Stimulated activated CD4-positive, alpha-beta T cell treated with anti-CD3 and anti-CD28 coated beads, Interleukin-1b, Interleukin-23, amount 100 ng/mL, for 24 hours (primary cell): ENCODE measurements at places on chromosomes 4 and X.

GRCh38 chr4:109631532-109632108 lies 71.6 kb downstream of the MCUB start:
- no peak for DNase-seq

- DNase-seq: no peak
Measured at GRCh38 chr4:10694151-10694827, 9.7 kb upstream of the CLNK start.

DNA sequence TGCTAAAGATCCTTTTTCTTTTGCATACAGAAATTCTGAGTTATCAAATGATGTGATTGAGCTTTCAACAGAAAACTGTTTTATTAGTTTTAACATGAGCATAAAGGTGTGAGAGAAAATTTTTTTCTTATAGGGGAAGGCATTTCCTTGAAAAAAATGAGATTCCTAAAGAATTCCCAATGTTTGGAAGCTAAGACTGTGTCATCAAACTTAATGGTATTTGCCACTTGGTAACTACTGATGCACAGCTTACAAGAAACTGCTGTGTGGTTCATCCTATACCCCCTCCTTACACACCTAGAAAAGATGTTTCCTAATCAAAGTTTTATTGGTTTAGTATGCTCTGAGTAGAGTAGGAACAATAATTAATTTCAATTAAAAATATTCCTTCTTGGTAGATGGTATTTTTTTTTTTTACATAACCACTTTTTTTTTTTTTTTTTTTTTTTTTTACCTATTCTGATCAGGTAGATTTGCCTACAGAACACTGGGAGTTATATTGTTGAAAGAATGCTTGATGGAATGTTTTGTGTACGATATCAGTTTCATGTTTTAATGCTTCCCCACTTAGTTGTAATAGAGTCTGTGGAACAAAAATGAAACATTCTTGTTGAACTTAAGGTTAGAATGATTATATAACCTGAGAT lies 6.0 kb downstream of the PTPN13 start:
- no peak for DNase-seq

- no peak for DNase-seq
Measured at GRCh38 chr4:38582889-38583470, 81.0 kb upstream of the KLF3 start.

- no peak for DNase-seq
Measured at GRCh38 chrX:129717892-129718291, 20.9 kb upstream of the XPNPEP2 start.

DNA sequence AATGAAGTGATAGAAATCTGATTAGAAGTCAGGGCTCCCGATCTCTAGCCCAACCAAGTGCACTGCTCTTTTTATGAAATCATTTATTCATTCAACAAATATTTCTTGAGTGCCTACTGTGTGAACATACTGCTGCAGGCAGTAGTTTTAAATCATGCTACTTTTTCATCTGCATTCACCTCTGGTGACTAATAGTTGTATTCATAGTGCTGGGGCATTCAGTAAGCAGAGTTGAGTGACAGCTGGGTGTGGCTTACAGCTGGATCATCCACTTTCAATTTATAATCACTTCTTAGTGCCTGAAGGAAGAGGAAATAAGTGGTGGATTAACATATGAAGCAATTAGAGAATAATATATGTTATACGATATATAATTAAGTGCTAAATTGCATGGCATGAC lies 94.1 kb upstream of the HPRT1 start:
- DNase-seq: no peak

- no peak for DNase-seq
Measured at GRCh38 chrX:15751155-15751819, 13.2 kb downstream of the CA5B start.

GRCh38 chrX:103398421-103398864 lies 22.1 kb downstream of the BEX3 start:
- DNase-seq: no peak

- DNase-seq: no peak
Measured at GRCh38 chrX:154525606-154526490, 9.8 kb upstream of the FAM3A start.

- no peak for DNase-seq
Measured at GRCh38 chr4:16110199-16110598, 26.4 kb upstream of the PROM1 start.

DNA sequence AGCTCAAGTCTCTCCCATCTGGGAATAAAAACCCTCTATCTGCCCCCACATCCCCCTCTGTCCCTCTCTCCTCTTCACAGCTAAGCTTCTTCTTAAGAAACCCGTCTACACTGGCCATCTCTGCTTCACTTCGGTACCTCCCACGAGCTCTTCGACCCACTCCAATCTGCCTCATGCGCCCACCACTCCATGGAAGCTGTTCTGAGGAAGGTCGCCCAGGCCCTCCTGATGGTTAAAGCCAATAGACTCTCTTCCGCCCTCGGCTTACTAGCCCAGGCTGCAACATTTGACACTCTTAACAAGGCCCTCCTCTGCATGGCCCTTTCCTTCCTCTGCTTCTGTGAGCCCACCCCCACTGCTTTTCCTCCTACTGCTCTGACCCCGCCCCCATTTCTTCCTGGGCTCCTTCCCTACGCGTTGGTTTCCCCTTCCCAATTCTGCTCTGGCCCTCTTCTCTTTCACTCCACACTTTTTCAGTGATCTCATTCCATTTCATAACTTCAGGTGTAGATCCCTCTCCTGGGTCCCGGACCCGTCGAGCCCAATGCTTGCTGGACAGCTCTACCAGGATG lies 11.8 kb downstream of the IQSEC2 start:
- no peak for DNase-seq

- no peak for DNase-seq
Measured at GRCh38 chr4:74487771-74488170, 42.8 kb downstream of the AREG start.

DNA sequence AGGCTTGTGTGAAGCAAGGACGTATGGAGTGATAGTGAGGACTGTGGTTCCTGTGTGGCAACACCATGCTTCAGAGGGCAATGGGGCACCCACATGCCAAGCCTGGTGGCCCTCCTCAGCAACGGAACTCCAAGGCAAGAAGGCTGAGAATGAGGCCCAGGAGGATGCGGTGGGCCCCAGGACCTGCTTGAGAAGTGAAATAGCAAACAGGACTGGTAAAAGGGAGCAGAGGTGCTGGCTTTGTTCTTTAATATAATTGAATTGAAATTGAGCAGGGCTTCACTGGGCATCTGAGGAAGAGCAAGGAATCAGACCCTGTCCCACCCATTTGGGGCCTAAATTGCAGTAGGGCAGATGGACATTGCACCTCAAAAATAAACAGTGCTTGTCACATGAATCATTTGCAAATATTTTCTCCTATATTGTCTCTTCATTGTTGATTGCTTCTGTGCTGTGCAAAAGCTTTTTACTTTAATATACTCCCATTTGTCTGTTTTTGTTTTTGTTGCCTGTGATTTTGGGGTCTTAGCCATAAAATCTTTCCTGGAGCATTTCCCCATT lies 2.3 kb downstream of the TMEM187 start:
- DNase-seq: no peak

- DNase-seq: no peak
Measured at GRCh38 chrX:24607616-24608015, 39.5 kb downstream of the PCYT1B start.
